ENCODE measurements at places on chromosomes 12 and 14.

DNA sequence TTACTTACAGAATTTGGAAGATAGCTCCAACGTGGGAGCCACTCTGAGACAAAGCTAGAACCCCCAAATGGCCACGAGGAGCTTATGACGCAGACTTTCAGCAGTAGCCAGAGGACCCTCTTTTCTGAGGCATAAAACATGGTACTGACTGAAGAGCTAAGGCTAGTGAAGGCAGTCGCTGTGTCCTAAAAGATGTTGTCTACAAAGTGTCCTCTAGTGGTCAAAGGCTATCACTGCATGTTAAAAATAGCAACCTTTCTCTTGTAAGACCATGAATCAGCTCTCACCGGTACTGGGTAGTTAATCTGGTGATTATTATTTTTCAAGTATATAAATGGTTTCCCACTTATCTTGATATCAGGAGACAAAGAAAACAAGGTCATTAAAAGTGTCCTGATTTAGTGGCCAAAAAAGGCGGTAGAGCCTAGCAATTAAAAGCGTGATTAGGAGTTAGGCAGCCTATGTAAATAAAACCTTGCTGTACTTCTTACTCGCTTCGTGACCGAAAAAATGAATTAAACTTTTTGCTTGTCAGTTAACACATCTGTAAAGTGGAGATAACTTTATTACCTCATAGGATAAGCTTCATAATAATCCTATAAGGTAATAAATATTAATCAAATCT is 47.0 kb upstream of the LGR5 start:
- DNase-seq, result peak; percentile 65

- DNase-seq, result no peak
Measured at GRCh38 chr12:16530268-16530850, 75.6 kb downstream of the LMO3 start.

- DNase-seq, result no peak
Measured at GRCh38 chr14:90382491-90383125, 14.2 kb upstream of the CALM1 start.

DNA sequence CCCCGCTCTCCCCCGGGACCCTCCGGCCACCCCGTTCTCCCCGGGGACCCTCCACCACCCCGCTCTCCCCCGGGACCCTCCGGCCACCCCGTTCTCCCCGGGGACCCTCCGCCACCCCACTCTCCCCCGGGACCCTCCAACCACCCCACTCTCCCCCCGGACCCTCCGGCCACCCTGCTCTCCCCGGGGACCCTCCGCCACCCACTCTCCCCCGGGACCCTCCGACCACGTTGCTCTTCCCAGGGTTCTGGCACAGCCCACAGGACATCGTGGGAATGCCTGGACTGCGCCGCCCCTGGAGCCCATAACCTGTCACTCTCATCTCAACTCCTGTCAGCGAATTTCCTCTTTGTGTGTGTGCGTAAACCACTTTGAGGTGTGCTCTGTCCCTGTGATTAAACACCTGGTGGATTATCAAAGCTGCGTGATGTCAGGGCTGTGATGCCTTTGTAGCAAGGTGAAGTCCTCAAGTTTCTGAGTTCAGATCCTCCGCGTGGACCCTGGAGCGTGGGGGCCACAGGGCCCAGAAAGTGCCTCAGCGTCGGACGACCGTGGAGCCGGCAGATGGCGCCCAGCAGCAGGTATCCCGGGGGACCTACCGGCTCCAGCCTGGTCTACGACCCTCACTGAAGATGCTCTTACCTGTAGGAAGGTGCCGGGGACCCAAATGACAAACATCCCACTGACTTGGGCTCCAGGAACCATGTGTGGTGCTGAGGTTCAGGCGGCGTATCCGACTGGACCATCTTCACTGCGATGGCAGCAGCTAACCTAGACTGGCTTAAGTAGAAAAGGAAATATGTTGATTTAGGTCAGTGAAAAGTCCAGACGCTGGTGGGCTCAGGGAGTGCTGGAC is 63.2 kb upstream of the GALNT9 start:
- no peak for DNase-seq

- DNase-seq, result no peak
Measured at GRCh38 chr14:65219353-65219752, 117.0 kb upstream of the MAX start.
